ENCODE measurements at places on chromosomes 6 and 20. TPM values are rescaled to one million over a fixed set of nuclear protein-coding genes. Genes with fewer than 3 reads are reported as not detected.

DNA sequence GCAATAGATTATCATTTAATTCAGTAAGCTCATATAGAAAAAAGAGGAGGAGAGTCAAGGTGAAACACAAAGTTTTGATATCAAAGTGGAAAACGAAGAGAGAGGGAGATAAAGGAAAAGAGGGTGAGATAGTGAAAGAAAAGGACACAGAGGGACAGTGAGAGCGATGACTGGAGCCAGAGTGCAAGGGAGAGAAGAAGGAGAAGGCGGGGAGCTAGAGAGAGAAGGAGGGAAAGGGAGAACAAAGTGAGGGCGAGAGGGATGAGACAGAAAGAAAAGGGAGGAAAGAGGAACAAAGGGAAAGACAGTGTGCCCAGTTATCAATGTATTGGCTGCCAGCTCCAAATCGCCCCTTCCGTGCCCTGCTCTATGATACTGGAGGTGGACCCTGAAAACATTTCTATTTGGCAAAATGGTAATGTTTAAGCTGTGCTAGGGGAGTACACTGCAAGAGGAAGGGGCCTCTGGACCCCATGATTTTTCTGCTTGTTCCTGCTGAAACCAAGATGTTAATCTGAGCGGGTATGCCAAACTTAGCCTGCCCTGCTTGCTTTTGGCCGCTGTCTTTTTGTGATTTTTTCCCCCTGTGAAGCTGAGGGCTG, 27.8 kb downstream of the GPX5 start:
- DNase-seq, result no peak

KIFC1 gene
- 3.7 TPM for total RNA-seq

GRCh38 chr6:39177130-39177529, 52.1 kb downstream of the KCNK5 start:
- no peak for DNase-seq

DNA sequence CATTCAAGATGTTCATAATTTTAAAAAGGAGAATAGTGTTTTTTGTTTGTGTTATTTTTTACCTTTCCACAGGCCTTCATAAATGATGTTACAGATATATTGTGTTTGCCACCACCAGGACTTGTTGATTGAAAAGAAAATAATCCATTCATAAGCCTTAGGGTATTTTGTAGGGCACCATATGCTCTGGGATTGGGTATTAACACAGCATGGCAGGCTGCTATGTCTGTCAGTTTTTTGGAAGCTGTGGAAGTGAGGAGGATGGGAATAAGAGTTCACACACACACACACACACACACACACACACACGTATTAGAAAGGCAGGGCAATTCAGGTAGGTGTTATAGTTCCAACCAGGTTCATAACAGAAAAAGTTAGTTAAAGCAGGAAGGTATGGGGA, 237.9 kb downstream of the HDGFL1 start:
- no peak for DNase-seq

- no peak for DNase-seq
Observed at GRCh38 chr6:91173651-91174050, 586.8 kb upstream of the MAP3K7 start.

- DNase-seq, result no peak
Observed at GRCh38 chr6:147970970-147971369, 371.7 kb upstream of the SASH1 start.

GHRH gene
- total RNA-seq, result not detected

- peak; percentile 36 for DNase-seq
Observed at GRCh38 chr6:170295510-170296422, 4.9 kb upstream of the DLL1 start.

DNA sequence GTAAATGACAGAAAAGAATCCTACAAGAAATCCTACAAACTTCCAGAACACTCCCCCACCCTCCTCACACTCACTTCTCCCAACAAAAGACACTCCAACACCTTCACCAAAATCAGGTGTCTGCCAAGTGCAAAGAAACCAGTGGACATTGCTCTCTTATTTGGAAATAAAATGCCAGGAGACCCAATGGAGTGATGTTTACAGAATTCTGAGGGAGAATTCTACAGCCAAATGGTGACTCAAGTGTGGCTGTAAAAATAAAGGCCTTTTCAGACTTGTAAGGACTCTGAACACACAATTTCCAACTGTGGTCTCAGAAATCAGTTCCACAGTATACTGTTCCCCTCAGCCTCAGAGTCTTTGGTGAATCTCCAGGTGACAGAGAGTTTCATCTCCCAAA, 109.6 kb upstream of the CARMIL1 start:
- DNase-seq, result no peak

- DNase-seq, result no peak
Observed at GRCh38 chr20:46458866-46459750, 52.7 kb upstream of the ELMO2 start.

GRCh38 chr6:150593119-150593518, 6.6 kb upstream of the PLEKHG1 start:
- DNase-seq, result no peak

GRCh38 chr20:63685269-63686026, 11.0 kb upstream of the TNFRSF6B start:
- no peak for DNase-seq

GRCh38 chr6:106300944-106301343, 24.6 kb downstream of the ATG5 start:
- DNase-seq, result no peak

DNA sequence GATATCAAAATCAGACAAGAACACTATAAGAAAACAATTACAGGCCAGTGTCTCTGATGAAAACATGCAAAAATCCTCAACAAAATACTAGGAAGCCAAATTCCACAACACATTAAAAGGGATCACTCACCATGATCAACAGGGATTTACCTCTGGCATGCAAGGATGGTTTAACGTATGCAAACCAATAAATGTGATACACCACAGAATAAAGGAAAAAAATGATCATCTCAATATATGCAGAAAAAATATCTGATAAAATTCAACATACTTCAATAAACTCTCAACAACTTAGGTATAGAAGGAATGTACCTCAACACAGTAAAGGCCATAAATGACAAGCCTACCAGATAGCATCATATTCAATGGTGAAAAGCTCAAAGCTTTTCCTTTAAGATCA, 66.6 kb downstream of the SHPRH start:
- no peak for DNase-seq

DNA sequence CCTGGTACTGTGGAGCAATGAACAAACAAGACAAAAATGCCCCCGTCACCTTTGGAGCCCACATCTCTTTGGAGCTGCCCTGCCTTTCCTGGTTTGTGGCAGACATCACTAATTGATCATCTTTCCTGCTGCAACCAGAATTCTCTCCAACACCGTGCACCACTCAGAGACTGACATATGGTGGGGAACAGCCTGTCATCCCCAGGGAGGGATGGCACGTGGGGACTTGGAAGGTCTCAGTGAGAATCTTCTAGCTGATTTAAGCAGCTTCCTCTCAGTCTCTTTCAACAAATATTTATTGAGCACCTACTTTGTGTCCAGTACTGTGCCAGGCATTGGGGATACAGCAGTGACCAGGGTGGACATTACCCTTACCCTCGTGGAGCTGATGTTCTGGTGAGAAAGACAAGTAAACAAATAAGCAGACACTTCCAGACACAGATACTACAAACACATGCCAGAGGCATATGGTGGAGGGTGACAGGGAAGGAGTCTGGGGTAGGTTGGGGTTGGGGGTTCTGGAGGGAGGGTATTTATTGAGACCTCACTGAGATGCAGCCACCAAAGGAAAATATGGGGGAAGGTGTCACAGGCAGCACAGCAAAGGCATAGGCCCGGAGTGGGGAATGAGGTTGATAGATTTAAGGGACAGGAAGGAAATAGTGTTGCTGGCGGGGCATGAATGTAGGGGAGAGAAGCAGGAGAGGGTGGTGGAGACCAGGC, 82.3 kb downstream of the CEBPB start:
- DNase-seq, result no peak

AGPAT4 gene
- total RNA-seq, result 19.2 TPM

- DNase-seq, result no peak
Observed at GRCh38 chr6:82025271-82025670, 222.3 kb downstream of the IBTK start.

CHRNA4 gene
- not detected for total RNA-seq

DNA sequence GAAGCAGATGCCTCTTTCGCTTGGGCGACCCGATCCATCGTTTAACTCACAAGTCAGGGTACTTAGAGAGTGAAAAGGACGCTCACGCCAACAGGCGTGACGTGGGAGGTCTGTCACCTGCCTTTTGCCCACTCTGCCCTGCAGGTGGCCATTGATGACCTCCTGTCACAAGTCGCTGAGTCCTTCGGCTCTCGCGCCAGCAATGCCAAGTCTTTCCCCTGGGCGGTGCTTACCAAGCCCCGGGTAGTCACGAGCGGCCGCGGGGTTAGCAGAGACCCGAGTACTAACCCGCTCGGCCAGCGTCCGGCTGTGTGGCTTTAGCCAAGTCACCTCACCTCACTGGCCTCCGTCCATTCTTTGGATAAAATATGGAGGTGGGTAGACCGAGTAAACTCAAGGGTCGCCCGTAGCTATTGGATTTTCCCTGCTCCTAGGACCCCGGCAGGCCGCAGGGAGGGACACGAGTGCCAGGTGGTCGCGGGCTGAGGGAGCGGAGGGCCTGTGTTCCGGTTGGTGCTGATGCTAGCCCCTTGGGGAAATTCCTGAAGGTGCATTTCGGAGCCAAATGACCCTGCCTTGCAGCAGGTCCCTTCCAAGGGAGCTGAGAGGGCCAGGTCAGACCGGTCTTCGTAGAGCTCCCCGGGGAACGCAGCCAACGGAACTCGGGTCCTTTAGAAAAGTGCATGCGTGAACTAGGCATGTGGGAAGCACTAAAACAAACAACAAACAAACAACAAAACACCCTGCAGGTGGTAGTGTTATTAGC, 668 bp downstream of the PKIB start:
- no peak for DNase-seq

DNA sequence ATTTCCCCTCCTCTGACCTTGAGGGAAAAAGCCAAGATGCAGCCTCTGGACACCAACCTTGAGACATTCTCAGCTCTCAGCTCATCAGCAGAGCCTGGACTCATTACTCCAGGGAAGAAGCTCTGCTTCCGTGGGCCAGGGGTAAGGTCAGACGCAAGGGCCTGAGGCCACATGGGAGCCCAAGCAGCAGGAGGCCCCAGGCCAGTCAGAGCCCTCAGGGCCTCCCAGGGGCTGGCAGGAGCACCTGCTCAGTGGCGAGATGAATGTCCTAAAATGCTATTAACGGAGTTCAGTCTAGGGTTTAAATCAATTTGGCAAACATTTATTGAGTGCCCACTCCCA, 208.6 kb downstream of the ERMARD start:
- DNase-seq, result peak; percentile 6

GRCh38 chr20:25310268-25310920, 62.5 kb downstream of the PYGB start:
- DNase-seq, result no peak
